ENCODE measurements at places on chromosomes 6 and 20.

DNA sequence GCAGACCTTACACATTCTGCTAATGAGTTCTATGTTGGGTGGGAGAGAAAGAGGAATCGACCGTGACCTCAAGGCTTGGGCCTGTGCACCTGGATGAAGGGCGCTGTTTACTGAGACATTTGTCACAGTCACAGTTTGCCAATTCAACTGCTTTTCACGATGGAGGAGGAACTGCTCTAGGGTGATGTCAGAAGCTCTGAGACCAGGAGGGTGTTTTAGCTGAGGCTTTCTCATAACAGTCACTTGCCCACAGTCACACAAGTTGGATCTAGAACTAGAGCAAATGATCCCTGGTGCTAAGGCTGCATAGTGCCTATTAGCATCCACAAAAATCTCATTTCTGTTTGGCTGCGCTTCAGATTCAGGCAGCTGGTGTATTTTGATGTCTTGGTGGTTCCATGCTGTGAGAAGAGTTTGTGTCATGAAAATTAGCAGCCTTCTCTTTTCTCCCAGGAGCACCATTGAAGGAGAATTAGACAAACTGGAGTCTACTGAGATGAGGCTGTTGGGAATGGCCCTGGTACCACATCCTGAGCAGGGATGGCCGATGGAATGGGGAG lies 83.3 kb upstream of the TGM3 start:
- DNase-seq = no peak

- DNase-seq = no peak
Observed at GRCh38 chr20:61346996-61347395, 94.9 kb downstream of the CDH4 start.

- no peak for DNase-seq
Observed at GRCh38 chr6:56848105-56848504, 106.8 kb upstream of the BEND6 start.

- DNase-seq = no peak
Observed at GRCh38 chr6:125004198-125004597, 42.0 kb downstream of the RNF217 start.

GRCh38 chr20:43939762-43940121 lies 25.1 kb downstream of the TOX2 start:
- no peak for DNase-seq

- DNase-seq = no peak
Observed at GRCh38 chr6:131688286-131688685, 12.9 kb downstream of the OR2A4 start.

- no peak for DNase-seq
Observed at GRCh38 chr20:55928266-55928665, 77.1 kb downstream of the CBLN4 start.

DNA sequence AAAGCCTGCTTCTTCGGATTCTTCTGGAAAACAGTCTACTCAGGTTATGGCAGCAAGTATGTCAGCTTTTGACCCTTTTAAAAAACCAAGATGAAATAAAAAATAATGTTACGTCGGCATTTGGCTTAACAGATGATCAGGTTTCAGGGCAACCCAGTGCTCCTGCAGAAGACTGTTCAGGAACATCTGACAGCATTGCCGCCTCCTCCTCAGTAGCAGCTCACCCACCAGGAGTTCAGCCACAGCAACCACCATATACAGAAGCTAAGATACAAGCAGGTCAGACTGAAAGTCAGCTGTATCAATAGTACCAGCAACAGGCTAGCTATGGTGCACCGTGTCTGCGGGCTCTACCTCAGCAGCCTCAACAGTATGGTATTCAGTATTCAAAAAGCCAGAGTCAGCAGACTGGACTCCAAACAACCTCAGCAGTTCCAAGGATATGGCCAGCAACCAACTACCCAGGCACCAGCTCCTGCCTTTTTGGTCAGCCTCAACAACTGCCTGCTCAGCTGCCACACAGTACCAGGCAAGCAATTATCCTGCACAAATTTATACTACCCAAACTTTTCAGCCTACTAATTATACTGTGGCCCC lies 51.9 kb downstream of the BTBD9 start:
- no peak for DNase-seq

GRCh38 chr6:108837236-108837971 lies 10.8 kb upstream of the ARMC2 start:
- no peak for DNase-seq

DNA sequence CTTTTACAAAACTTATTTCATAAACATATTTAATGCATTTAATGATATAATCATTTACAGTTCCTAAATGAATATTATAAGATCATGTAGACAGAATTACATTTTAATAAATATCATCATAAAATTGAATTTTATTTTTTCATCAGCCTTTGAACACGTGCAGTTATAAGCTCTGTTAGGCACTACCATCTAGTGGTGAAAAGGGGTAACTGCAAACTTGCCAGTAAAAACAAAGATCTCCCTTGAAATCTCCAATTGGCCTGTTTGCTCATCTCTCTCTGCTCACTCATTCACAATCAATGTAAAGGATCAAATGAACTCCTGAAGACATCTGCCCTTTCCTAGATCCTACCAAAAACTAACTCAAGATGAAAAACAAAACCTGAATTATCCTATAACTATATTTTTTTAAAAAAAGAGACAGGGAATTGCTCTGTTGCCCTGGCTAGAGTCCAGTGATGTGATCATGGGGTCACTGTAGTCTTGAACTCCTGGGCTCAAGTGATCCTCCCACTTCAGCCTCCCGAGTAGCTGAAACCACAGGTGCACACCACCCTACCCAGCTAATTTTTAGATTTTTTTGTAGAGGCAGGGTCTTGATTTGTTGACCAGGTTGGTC lies 31.7 kb downstream of the SAMHD1 start:
- peak; percentile 63 for DNase-seq

DNA sequence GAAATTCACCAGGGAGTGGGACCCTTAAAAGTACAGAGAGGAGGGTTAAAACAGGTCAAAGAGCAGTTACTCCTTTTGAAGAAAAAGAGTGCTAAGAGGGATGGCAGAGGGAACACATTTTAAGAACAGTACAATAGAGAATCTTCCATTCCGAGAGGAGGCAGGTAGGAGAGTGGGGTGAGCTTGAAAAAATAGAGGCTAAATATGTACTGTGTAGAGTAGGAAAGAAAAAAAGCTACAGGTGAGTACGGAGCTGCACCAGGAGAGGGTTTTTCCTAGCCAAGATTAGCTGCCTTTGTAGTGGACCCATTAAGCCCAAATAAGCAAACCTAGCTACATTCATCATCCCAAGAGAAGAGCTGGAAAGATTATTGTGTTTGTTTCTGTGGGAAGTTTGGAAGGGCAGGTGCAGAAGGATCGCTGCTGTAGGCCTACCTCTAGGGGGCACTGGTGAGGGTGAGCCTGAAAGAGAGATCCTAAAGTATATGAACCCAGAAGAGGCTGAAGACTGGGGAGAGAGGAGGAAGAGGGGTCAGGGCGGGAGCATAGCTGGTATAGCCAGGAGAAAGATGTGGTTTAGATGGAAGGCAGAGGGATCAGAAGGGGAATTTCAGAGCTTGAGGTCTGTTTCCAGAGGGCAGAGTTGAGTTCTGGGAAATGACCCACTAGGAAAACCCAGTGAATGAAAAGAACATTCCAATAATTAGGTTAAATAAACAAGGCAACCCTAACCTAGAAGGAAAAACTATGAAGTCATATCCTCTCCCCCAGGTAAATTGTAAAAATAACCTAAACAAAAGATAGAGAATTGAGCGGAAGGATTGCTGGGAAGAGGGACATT lies 50.2 kb upstream of the HINT3 start:
- DNase-seq = peak; percentile 29

DNA sequence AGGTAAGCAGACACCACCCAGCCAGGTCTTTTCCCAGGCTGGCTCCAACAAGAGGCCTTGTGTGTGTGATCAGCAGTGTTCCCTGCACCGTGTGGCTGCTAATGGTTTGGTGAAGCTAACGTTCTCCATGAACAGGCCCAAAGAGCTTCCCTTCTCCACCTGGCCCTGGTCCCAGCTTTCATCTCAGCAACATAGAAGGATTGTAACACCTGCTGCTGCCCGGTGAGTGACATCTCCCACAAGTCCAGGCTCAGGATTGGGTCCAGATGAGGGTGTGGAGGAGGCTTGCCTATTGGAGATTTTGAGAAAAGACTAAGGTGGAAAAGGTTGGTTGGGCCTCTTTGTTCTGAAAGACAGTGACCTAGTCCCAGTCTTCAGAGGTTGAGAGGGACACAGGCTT lies 89.6 kb downstream of the TMEM242 start:
- no peak for DNase-seq

DNA sequence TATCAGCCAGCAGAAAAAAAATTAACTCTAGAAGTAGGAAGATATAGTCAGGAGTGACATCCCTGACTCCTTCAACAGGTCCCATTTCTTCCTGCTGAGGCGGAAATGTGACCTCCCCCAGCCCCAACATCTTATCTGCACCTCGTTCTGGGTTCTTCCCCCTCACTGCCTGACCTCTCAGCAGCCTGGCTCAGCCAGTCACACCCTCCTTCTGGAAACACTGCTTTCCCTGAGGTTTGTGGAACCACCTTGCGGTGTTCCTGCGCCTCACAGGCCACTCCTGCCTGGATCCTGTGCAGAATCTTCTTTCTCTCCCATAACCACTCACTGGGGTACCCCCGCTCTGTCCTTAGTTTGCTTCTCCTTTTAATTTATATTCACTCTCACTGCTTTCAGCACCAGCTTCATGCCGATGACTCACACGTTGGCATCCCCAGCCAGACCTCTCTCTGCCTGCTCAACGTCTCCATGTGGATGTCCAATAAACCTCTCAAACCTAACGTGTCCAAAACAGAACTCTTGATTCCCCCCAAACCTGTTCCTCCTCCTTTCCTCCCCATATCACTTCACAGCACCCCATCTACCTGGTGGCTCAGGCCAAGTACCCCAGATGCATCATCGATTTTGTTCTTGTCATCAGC lies 222.8 kb upstream of the PLN start:
- no peak for DNase-seq

- DNase-seq = no peak
Observed at GRCh38 chr6:108768792-108769524, 79.3 kb upstream of the ARMC2 start.

DNA sequence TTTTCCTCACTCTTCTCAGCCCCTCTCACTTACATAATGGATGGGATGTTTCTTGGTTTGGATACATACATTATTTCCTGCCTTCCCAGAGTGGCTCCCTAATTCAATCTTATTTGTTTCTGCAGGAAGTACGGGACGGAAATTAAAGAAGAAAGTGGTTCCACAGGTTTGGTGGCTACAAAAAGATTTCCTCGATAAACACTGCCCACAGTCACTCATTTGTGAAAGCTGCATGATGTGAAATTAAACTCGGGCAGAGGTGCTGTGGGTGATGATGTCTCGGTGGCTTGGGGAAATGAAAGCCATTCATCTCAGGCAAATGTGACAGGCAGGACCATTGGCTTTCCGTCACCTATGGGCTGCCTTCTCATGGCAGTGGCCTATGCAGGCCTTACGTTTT lies 119.5 kb upstream of the KCNG1 start:
- DNase-seq = no peak

- DNase-seq = no peak
Observed at GRCh38 chr6:2063547-2063946, 181.9 kb downstream of the GMDS start.

GRCh38 chr20:11891776-11892545 lies 25.7 kb upstream of the BTBD3 start:
- DNase-seq = peak; percentile 64

DNA sequence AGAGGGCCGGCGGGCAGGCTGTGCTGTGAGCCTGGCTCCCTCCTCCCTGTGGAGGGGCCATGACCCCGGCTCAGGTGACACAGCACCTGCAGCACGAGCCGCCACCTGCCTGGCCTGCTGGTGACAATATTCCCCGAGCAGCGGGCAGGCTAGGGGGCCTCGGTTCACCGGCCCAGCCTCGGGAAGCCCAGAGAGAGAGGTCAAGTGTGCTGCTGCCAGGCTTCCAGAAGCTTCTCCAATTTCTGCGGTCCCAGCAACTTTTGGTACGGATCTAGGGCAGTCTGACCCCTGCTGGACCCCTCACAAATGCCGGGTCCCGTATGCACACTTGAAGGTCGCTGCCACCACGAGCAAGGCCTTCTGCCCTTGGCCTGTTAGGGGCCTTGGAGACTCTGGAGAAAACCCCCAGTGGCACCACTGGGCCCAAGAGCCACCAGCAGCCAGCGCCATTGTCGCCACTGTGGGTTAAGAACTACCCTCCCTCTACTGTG lies 38.6 kb upstream of the NOL4L start:
- DNase-seq = no peak

DNA sequence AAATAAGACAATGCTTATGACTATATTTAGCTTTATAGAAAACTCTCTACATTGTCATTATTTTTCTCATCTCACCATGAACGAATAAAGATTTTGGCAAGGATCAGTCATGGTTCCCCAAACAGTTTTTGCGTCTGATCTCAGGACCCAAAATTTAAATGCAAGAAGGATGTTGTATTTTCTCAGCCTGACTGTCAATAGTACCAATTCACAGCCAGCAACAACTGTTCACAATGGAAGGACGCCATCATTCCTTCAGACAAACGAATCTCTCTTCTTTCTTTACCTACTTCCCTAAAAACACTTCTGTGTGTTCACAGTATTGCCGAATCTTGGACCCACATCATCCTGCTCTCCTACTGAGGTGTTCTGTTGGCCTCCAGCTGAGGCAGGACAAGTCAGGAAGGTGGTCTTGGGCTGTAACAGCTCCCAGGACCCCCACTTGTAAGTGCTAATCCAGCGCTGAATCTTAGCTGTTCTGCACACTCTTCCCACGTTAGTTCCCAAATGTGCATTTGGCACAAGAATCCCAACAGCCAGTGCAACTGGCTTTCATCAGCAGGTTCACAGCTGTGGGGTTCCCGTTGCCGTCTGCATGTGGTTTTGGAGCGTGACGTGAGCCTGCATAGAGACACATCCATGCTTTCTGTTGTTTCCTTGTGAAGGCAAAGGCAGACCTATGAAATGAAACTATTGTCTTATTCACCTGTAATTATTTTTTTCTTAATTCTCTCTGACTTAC lies 600.0 kb downstream of the QKI start:
- no peak for DNase-seq

DNA sequence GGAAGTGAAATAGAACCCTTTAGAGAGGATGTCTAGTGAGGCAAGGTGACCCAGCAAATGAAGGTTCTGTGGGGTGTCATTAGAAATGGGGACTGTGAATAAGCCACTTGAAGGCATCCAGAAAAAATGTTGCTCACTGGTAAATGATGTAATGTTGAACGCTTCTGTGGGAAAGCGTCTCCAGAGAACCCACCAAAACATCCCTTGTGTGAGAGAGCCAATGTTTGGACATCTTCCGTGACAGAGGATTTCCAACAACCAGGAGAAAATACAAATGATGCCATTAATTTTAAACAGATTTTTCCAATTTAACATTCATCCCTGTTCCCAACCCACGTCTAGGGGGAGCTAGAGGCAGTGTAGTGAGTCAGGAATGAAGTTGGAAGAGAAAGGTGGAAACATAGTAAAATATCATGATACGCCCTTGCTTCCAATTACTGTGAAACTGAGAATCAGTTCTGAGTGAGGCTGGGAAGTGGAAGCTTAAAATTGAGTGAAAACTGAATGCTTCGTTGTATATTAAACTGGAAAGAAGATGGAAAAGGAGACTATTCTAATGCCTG lies 584.2 kb downstream of the CD109 start:
- DNase-seq = no peak

Measured in SK-N-SH (cell line).